ENCODE measurements at places on chromosomes 1 and 21.

DNA sequence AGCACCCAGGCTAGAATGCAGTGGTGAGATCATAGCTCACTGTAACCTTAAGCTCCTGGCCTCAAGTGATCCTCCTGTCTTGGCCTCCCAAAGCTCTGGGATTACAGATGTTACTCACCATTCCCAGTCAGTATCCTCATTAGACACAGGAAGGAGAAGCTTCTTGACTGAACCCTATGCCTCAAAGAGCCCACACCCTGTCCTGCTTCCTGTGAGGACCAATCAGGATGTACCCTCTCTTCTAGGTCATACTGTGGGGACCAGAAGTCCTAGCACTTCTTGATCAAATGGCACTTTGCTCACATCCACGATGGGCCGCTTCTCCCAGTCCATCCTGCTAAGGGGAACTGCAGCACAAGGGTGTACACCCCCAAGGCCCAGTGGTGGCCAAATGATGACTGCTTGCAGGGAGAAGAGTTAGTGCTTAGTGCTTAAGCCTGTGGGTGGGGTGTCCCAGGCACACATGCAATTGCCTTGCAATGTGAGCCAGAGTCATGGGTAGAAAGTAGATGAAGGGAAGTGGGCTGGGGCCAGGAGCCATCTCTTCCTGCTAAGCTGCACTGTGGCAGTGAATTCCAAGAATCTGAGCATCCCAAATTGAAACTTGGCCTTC, 9.8 kb downstream of the CD34 start:
- DNase-seq, result no peak

GRCh38 chr21:29300807-29301138, 2.1 kb downstream of the BACH1 start:
- no peak for DNase-seq

GRCh38 chr1:27961646-27962221, 2.0 kb downstream of the XKR8 start:
- DNase-seq, result no peak

DNA sequence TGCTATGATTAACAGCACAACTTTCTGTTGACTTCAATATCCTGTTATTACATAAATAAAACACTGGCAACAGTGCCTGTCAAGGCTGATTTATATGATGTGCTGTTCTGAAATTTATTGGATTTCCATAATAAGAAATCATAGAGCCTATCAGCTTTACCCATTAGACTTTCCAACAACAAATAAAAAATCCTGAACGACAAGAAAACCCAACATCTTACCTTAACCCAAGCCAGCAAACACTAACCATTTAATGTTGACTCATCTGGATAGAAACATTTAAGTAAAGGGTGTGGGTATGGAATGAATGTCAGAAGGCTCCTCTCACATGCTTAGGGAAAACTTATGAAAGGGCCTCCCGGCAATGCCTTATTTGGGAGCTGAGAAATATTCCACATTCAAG, 165.1 kb downstream of the SLC45A1 start:
- DNase-seq, result no peak

- no peak for DNase-seq
These were observed 63.8 kb downstream of the TBX19 start for GRCh38 chr1:168344517-168344916.

DNA sequence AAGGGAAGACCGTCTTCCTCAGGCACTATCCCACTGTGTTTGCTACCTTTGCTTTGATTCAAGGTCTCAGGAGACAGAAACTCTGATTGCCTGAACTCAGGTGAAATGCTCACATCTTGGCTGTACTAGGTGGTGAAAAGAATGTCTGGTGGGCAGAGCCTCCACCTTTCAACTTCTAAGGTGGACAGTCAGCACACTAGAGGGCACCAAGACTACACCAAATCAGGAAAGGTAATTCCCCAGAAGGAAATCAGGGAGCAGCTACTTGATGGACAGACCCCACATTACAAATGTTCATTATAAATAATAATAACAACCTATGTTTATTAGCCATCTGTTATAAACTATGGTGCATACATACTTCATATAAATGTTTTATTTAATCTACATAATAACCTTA, 220.9 kb downstream of the ATG4C start:
- DNase-seq, result no peak

GRCh38 chr1:3459051-3459908, 4.8 kb downstream of the ARHGEF16 start:
- DNase-seq, result no peak

DNA sequence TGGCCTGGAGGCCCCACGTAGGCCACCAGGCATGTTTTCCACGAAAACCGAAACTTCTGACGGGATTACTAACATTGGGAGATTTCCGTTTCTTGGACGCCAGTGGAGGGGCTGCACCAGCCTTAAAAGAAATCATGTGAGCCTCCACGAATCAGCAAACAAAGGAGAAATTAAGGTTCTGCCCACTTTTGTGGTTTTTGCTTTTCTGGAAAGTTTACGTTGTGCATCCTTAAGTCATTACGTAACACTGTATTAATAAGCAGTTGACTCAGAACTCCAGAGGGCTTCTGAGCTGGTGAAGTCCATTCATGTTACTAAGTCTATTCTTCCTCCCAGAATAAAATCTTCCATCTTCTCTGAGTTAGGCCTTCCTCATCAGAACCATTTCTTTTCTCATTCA, 168.5 kb downstream of the PSMG1 start:
- DNase-seq, result no peak

DNA sequence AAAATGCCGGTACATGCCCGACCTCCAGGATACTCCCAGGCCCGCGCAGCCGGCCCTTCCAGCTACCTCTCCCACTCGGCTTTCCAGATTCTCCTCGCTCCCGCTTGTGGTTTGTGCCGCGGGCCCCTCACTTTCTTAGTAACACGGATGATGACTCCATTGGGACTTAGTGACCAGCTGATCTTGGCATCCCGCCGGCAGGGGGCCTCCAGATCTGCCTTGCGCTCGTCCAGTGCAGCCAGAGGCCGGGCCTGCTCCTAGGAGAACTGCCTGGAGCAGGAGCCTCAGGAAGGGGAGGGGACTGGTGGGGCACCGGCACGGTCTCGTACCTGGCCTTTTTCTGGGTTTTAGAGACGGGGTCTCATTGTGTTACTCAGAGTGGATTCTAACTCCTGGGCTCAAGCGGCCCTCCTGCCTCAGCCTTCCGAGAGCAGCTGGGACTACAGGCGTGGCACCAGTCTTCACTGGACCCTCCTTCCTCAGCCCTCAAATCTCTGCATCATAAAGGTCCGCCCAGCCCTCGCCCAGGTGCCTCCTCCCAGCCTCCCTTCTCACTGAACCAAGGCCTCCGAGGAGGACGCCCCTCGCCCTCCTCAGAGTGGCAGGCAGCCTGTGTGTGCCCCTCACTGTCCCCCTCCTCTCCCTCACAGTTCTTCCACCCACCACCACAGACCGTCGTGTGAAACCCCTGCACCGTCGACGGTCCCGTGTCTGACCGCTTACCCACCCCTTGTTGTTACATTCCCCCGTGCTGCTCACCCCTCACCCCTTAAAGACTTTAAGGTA, 78.6 kb downstream of the SLC25A24 start:
- no peak for DNase-seq

GRCh38 chr1:227899141-227899819, 48.5 kb downstream of the WNT9A start:
- DNase-seq, result no peak

DNA sequence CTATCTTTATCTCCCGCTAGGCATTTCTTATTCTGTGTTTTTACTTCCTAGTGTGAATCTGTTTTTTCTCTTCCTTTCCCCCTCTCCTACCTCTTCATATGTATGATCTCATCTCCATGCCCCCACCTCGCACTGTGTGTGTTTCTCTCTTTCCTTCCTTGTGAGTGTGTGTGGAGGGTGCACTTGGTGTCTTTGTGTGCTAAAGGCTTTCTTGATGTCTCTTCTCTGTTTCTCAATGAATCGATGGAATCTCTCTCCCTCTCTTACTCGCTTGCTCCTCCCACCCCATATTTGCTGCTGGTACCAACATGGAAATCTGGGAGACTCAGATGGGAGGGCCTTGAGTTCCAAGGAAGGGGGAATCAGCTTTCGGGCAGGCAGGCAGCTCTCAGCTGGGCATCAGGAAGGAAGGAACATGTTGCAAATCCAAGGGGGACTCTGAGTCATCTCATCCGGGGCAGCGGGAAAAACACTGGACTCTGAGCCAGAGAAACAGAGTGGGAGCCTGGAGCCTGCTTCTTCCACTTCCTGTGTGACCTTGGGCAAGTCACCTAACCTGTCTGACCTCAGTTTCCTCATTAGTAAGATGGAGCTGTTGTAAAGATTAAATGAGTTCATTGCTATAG, 147.5 kb downstream of the PTPRU start:
- DNase-seq, result no peak

DNA sequence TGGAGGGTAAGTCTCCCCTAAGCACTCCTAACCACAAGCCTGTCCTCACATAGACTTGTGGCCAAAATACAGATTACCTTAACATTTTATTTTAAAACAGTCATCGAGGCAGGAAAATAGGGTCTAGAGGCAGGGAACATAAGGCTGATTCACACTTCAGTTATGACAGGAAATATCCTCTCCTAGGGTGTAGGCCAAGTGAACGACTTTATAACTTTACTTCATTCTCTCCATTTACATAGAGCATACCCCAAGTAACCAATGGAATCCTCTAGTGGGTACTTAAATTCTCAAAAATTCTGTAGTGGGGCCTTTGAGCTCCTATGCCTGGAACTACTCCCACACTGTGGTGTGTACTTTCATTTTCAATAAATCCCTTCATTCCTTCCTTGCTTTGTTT, 113.0 kb downstream of the WDR3 start:
- no peak for DNase-seq

GRCh38 chr1:204927673-204928641, 57.3 kb downstream of the NFASC start:
- no peak for DNase-seq

DNA sequence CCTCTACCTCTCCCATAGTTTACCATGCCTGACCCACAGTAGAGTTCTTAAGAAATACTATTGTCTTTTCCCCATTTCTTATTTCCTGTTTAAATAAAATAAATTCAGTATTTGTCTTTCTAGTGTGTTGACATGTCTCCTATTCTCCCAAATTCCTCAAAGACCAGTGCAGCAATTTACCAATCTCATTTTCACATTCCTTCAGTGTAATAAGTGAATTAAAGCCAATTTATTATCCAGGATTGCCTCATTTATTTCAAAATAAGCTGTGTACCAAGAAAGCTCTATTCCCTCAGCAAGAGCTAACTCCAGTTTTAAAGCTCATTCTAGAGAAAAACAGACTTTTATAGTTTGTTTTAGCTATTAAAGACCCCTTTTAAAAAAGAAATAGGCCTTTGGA, 49.9 kb downstream of the DISC1 start:
- DNase-seq, result no peak

GRCh38 chr1:111565968-111566367, 53.6 kb upstream of the RAP1A start:
- no peak for DNase-seq

- DNase-seq, result peak; percentile 29
These were observed 884 bp downstream of the H3-3A start for GRCh38 chr1:226063224-226063976.

- DNase-seq, result no peak
These were observed 30.7 kb downstream of the NTPCR start for GRCh38 chr1:232980986-232981560.

- DNase-seq, result no peak
These were observed 11.9 kb downstream of the PIGV start for GRCh38 chr1:26799479-26800142.

GRCh38 chr1:7811476-7811875, 27.4 kb downstream of the PER3 start:
- no peak for DNase-seq

- no peak for DNase-seq
These were observed 3.8 kb upstream of the EPB41 start for GRCh38 chr1:28910379-28911115.

- no peak for DNase-seq
These were observed 48.2 kb downstream of the ELK4 start for GRCh38 chr1:205583461-205584130.

DNA sequence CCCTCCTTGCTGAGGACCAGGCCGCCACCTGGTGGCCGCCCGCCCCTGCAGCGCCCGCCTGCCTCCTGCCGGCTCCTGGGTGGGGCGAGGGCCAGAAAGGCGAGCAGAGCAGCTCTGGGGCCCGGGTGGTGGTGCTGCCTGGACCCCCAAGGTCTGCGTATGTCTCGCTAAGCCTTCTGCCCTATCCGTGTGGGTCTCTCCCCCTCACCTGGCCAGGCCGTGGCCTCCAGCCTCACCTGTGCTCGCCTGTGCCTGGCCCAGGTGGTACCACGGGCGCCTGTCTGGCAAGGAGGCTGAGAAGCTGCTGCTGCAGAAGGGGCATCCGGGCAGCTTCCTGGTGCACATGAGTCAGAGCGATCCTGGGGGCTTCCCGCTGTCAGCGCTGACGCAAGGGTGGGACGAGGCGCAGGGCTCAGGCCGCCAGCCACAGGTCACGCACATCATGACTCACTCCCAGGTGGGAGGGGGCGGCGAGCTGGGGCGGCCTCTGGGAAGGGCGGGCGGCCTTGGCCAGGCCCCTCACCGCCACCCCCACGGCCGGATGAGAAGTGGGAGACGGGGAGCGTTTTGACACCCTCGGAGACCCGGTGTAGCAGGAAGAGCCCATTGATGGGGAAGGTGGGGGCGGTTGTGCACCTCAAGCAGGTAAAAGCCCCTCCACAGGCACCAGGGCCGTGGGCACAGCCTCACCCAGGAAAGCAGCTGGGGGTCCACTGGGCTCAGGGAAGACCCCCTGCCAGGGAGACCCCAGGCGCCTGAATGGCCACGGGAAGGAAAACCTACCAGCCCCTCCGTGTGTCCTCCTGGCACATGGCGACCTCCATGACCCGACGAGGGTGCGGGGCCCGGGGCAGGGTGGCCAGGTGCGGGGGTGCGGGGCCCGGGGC, 9.9 kb downstream of the RNF223 start:
- DNase-seq, result peak; percentile 72

- no peak for DNase-seq
These were observed 28.9 kb downstream of the RNF2 start for GRCh38 chr1:185074307-185074706.

GRCh38 chr21:19034560-19034959, 631.0 kb upstream of the TMPRSS15 start:
- no peak for DNase-seq

DNA sequence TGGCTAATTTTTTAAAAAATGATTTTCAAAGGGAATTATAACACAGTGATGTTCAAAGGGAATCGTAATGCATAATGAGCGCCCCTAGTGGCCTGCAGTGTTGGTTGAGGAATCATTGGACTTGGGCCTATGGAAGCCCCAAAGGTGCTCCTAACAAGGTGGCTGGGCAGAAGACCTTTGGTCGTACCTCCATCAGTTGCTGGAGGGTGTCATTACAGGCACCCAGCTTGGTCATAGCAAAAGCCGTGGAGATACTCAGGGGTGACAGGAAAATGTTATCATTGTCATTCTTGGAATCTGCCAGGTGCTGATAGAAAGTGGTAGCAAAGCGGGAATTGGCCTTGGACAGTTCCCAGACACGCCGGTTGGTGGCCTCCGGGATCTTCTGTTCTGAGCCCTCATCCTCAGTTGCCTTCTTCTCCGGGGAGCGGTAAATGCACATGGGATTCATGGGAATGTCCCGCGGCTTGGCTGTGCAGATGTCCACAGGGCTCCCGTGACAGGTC, 2.7 kb downstream of the SERPINC1 start:
- no peak for DNase-seq

- DNase-seq, result no peak
These were observed 164.3 kb downstream of the MIS18A start for GRCh38 chr21:32114419-32115035.

GRCh38 chr1:60503266-60503925, 429.8 kb upstream of the C1orf87 start:
- no peak for DNase-seq

- no peak for DNase-seq
These were observed 292.9 kb upstream of the DUSP10 start for GRCh38 chr1:222034790-222035189.

All from stimulated activated CD4-positive, alpha-beta T cell treated with anti-CD3 and anti-CD28 coated beads, TNF-alpha, amount 100 ng/mL, for 1 hour (primary cell).